ENCODE measurements at places on chromosomes 5 and 9.

DNA sequence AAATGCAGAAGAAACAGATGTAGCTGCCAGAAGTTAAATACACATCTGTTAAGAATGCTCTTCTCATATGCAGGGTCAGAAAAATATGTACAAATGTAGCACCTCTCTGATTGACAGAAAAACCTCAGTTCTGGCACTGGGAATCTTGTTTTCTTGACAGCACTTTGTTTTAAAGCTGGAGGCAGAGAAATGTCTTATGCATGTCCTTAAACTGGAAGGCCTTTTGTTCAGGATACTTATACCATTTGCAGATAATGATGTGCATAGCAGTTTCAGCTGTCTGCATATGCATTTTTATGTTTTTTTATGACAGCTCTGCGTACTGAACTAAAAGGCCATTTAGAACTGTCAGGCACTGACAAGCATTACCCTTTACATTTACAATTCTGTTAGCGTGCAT, 567.9 kb downstream of the EBF1 start:
- DNase-seq: no peak

DNA sequence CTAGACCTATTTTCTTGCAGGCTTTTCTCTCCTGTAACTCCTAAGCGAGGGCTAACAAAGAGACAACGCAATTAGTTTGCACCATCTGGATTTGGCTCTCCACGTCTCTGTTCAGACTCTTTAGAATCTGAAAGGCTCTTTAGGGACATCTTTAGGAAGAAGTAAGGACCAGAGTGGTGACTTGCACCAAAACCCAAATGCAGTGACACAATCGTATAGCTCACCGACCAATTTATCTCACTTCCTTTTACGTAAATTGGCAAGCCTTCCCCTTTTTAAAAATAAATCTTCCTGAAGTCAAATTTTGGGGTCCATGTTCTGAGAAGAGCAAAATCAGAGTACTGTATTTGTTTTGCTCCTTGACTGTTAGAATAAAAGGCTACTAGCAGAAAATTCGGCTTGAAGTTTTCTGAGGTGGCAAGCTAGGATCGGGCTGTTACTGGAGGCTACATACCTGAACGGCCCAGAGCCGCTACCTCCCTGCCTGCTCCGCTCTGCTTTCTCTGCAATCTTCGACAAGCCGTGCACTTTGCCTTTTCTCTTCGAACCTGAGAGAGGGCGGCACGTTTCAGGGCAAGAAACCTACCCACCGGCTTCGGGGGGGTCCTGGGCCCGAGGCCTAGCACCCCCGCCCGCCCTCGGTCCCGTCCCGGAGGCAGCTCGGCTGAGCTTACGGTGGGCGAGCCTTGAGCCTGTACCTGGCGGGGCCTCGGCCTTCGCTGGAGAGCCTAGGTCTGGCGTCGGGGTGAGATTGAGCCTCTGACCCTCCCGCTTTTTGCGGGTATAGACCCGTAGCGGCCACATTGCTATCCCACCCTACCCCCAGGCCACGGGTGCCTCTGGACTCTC, 537 bp downstream of the MEIKIN start:
- no peak for DNase-seq

GRCh38 chr5:175824676-175825075, 46.7 kb upstream of the CPLX2 start:
- no peak for DNase-seq

- DNase-seq: no peak
Observed at GRCh38 chr5:78458843-78459242, 98.4 kb downstream of the SCAMP1 start.

- DNase-seq: no peak
Observed at GRCh38 chr5:173919443-173919842, 31.3 kb downstream of the CPEB4 start.

DNA sequence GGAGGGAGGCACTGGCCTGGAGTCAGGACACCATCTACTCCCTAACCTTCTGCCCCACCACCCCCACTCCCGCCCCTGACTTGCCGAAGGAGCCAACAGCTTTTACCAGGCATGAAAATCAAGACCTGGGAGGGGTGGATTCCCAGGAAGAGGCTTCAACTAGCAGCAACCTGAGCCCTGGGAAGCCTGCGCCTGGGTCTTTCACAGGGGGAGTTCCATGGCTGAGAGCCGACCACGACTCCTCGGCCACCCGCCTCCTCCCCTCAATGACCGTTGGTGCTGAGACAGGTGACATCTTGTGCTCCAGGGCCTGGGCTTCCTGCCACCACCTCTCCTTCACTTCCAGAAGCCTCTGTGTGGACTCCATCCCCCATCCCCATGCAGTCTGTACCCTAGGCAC, 37.1 kb downstream of the BARX1 start:
- DNase-seq: no peak

- DNase-seq: no peak
Observed at GRCh38 chr5:16926417-16926816, 9.7 kb downstream of the MYO10 start.

- DNase-seq: no peak
Observed at GRCh38 chr9:14849851-14850250, 60.4 kb downstream of the FREM1 start.

DNA sequence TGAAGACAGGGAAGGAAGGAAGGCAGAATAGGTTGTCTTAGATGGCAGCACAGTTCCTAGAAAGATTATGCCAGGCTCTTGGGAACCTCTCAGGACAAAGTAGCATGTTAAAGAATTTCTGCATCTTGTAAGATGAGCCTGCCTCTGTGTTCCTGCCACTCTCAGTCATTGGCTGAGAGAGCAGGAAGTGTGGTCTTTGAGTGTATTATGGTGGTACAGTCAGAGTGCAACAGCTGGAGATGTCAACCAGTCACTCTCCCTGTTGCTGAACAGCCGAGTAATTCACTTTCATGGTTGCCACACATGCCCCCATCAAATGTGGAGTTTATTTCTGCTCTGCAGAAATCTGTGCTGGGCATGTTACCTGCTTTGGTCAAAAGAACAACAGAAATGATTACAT, 659.6 kb upstream of the RIOK2 start:
- DNase-seq: no peak

DNA sequence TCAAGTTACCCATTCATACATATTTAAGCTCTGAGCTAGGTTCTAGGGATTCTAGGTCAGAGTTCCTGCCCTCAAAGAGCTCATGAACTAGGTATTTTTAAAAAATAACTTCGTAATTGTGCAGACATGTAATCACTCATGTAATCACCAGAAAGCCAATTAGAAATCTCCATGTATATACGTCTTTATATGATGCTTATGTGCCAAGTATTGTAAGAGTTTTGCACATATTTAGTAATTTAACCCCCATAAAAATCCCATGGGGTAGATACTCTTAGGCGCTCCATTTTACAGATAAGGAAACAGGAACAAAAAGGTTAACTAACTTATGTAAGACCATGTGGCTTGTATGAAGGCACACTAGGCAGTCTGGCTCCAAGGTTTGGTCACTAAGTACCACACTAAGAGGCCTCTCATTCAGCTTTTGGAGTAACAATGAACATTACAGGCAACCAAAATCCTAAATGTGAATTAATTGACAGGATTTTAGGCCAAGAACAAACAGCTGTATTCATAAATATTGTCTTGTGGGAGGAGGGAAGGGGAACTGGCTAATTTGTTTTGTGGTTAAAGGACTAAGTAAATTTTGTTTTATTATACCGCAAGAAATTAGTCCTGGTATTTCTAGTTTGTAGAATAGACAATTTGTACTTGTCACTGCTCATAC, 1.7 kb upstream of the OTULINL start:
- no peak for DNase-seq

DNA sequence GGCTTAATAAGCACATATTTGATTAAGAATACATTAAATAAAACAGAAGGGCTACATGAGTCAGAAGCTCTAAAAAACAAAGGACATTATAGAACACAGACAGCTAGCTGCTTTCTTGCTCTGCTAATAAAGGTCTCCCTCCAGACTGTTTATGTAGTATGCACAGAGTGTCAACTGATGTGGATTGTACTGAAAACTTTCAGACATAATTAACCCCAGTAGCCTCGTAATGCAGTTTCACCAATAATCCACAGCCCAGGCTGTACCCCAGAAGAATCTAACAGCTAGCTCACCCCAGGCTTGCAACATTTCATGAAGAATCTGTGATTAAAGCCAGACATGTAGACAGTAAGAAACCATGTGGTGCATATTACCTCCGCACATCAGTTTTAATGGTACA, 30.8 kb downstream of the FGF10 start:
- no peak for DNase-seq

DNA sequence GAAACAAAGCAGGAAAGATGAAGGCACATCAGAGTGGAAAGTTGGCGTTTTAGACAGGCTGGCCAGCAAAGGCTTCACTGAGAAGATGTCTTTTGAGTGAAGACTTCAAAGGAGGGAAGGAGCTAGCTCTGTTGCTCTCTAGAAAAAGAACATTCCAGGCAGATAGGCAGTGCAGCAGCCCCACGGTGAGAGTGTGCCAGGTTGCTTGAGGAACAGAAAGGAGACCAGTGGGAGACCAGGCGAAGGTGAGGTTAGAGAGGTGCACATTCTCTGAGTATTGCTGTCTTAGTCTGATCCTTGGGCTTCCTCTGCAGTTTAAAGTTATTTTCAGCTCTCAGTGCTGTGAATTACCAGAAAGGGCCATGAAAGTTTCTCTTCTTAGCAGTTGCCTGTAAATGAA, 83.8 kb downstream of the SLC44A1 start:
- DNase-seq: no peak

GRCh38 chr5:103041071-103041676, 78.8 kb downstream of the GIN1 start:
- peak; percentile 34 for DNase-seq

- DNase-seq: no peak
Observed at GRCh38 chr9:36292641-36293040, 34.4 kb upstream of the GNE start.

DNA sequence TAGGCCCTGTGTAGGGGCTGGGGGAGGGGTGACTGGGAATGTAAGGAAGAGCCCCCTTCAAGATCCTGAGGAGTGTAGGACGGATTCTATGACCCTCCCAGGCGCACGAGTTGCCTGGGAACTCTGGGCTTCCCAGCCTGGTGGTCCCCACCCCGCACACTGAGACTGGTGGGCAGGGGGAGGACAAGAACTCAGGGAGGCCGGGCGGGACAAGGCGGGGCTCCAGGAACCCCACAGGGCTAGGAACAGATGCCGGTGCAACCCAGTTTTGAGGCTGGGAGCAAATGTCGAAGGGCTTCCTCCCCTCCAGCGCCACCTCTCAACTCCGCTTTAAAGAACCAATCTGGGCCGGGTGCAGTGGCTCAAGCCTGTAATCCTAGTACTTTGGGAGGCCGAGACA, 1.3 kb upstream of the VDAC1 start:
- DNase-seq: no peak

DNA sequence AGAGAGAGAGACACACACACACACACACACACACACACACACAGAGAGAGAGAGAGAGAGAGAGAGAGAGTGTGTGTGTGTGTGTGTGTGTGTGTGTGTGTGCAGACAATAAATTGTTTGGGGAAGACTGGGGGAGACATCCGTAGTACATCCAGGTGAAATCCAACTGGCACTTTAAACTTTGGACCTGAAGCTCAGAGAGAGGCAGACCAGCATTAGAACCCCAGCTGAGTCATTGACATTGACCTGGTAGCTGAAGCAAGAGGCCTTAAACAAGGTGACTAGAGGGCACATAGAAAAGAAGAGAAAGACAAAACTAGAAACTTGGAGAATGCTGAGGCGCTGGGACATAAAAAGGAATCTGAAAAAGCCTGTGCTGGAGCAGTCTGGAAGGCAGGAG, 251.5 kb downstream of the CRB2 start:
- DNase-seq: no peak

GRCh38 chr5:61348447-61348846, 16.4 kb downstream of the ZSWIM6 start:
- DNase-seq: no peak

DNA sequence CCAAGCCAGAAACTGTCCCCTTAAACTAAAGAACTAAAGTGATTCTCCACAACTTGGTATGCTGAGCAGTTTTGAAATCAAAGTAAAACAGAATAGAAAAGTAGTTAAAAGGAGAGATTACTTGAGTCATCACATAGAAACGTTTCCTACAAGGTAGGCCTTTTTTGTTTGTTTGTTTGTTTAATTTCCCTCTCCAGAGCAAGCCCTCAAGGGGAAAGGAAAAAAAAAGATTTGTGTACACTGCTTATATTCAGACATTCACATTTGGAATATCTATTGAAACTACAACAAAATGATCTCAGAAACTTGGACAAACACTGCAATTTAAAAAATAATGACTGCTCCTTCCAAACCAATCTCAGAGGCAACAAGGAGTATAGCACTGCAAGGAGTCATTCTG, 304.7 kb upstream of the NREP start:
- DNase-seq: no peak

GRCh38 chr9:15180124-15180523, 126.9 kb downstream of the TTC39B start:
- DNase-seq: no peak

DNA sequence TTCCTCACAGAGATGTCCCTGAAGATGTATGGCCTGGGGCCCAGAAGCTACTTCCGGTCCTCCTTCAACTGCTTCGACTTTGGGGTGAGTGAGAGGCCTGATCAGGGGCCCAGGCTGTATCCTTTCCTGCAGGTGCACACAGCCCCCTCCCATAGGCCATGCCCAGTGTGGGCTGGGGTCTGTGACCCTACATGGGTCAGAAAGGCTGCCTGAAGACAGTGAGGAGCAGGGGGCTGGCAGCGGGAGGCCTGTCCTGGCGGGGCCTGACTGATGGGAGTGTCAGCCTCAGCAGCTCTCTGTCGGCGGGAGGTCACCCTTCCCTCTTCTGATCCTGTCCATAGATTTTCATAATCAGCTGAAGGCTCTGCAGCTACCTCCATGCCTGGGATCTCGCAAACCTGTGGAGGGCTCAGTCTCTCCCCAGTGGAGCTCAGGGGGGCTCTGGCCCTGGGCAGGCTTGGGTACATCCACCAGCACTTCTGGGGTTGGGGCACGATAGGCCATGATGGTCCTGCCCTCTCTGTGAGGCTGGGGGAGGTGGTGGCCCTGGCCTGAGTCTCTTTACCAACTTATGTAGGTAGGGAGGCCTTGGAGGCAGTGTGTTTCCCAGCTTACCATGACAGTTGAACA, 98.5 kb downstream of the CACNA1B start:
- DNase-seq: no peak

GRCh38 chr9:1427875-1428274, 377.7 kb downstream of the DMRT2 start:
- no peak for DNase-seq

DNA sequence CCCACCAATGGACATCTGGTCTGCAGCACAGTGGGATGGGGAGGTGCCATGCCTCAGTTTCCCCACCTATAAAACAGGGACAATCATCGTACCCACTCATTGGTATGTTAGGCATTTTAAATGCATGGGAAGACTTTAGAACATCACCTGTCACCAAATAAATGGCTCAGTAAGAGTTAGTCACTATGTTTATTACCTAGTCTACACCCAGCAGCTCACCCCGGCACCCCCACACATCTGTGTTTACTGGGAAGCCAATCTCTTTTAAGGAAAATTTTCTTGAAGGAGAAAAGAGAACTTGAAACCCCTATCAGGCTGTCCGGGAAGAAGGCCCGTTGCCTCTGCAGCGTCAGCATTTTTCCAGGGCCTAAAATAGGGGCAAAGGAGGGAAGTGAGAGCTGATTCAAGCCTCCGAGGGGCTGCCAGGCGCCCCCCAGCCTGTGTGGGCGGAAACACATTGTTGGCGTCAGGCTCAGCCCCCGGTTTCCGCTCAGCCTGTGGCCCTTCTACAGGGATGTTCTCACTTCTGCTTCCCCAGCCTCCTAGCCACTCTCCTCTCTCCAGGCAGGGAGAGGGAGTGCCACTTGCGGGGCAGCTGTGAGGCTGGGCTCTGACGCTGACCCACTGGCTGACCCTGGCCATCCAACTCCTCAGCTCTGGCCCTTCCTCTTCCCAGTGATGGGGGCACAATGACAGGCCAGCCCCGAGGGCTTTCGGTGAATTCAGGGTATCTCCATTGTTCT, 4.6 kb downstream of the CSF1R start:
- no peak for DNase-seq
